ENCODE measurements at places on chromosomes 7 and 10.
A peak's percentile ranks its signal among the peaks of the same experiment; 100 is the strongest.

GRCh38 chr10:121313119-121313875 is 284.9 kb downstream of the FGFR2 start:
- DNase-seq, result no peak

DNA sequence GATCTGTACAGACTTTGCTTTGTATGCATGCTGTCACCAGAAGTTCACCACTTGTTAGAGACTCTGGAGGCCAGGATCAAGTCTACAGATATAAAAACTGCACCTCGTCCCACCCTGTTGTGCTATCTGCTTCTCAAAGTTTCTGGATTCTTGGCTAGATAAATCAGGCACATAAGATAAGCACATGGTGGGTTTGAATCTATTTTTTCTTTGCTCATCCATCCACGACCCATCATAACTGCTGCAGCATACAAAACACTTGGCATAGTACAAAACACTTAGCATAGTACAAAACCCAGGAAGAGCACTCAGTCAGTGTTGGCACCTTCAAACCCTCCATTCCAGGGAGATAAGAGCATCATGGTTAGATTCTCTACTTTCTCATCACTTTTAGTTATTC is 42.4 kb upstream of the ANKRD1 start:
- DNase-seq, result no peak

DNA sequence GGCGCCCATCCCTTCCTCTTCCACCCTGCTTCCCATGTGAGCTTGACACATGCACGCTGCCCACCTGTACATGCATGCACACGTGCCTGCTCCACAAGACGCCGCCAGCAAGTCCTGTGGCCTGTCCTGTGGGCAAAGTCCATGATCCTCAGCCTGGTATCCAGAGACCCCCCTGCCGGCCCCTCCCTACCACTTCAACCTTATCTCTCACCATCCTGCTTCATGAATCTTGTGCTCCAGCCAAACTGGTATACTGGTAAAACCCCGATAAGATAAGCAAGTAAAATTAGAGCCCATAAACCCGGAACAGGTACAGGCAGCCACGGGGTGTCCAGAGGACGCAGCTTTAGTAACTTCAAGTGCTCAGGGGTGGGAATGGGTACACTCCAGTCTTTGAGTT is 11.8 kb upstream of the TBXAS1 start:
- no peak for DNase-seq

DNA sequence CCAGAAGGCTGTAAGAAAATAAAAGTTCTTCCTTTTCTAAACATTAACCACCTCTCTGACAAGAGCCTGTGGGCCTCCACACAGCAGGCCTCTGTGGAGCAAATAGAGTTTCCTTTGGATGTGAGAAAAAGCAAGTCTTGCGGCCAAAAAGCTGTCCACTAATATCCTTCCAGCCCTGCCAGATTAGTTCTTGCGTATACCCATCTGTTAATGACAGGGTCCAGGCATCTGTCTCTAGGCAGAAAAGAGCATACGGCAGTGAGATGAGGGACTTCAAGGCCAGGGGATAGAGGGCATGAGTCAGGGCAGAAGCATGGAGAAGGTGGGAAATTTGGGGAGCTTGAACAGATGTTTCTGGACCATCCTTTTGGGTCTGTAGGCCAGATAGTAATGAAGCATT is 164.9 kb downstream of the NSUN6 start:
- DNase-seq, result no peak

- DNase-seq, result no peak
Measured at GRCh38 chr10:130053561-130053960, 57.1 kb downstream of the C10orf143 start.

GRCh38 chr10:79383974-79384606 is 36.8 kb downstream of the PPIF start:
- peak; percentile 0 for DNase-seq

DNA sequence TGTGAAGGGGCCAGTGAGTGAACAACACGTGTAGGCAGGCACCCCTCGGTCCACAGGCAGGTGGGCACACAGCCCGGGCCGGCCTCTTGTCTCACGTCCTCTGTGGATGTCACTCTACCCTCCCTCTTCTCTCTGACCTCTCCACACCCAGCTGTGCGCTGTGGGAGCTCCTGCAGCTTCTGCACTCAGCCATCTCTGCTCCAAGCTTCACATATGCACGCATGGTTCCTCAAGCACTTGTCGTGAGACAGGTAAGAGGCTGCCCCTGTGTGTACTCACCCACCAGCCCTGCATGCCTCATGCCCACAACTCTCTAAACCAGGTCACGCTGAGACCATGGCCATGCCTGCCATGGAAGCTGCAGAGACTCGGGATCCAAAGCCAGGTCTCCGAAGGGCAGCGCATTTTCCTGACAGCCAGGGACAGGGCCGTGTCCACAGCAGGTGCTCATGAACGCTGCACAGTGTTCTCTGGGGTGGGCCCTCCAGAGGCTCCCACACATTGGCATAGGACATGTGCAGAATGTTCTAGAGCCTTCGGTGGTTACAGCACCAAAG is 477.5 kb downstream of the PTPRN2 start:
- no peak for DNase-seq

- DNase-seq, result no peak
Measured at GRCh38 chr7:36638140-36638539, 86.2 kb downstream of the AOAH start.

DNA sequence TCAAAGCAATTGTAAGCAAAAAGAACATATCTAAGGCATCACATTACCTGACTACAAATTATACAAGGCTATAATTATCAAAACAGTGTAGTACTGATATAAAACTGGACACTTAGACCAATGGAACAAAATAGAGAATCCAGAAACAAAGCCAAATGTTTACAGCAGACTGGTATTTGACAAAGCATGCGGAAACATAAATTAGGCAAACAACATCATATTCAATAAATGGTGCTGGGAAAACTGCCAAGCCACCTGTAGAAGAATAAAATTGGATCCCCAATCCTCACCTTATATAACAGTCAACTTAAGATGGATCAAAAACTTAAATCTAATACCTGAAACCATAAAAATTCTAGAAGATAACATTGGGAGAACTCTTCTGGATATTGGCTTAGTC is 240.8 kb upstream of the POM121L12 start:
- no peak for DNase-seq

DNA sequence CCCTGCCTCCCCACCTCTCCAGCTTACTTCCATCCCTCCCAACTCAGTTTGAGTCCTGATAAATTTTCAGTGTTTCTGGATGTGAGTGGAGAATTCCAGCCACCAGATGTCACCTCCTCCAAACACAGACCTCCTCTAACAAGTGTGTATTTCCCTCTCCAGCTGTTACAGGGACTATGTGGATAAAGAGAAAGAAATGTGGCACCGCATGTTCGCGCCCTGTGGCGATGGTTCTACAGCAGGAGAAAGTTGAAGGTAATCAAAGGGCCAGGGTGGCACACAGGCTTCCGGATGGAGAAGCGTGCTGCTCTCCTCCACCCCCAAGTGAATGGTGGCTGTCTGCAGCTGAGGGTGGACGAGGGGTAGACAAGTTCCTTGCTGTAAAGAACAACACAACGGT is 14.7 kb downstream of the FKBP6 start:
- no peak for DNase-seq

DNA sequence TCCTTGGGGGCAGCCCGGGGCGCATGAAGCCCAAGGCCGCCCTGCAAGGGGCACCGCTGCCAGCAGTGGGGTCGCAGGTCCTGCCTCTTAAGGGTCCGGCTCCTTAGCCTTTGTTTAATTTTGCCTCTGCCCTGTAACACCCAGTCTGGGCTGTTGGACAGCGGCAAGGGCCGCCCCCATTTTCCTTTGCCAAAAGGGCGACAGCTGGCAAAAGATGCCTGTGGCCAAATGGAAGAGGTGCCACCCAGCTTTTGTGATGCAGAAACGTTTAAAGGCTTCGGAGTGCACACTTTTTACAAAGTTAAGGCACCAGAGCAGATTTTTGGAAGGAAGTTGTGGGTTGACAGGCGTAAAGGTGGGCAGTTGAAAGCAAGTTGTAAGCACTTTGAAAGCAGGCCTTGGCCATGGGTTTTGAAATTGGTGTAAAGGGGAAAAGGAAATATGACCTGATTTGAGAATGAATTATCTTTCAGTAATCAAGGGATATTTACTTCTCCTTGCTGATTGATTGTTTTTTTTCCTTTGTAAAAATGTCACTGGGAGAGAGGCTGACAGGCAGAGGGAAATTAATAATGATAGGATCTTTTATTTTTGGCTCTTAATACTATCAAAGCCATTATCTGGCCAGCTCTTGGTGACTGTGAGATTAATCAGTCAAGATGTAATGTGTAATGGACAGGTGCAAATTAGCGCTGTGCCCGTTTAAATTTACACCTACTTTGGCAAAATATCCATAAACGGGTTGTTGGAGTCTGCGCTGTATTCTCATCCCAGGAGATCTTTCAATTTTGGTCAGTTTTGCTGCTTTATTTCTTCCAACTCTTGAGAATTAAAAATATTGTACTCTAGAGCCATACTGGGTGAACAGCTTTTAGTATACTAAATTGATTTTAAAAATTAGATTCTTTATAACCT is 1.2 kb downstream of the CASD1 start:
- peak; percentile 8 for DNase-seq

- DNase-seq, result no peak
Measured at GRCh38 chr7:116601426-116601825, 70.6 kb upstream of the MET start.

GRCh38 chr10:19707376-19707775 is 108.9 kb upstream of the PLXDC2 start:
- no peak for DNase-seq

- DNase-seq, result no peak
Measured at GRCh38 chr7:34198231-34198641, 292.9 kb downstream of the BMPER start.

GRCh38 chr10:113929522-113929921 is 75.1 kb downstream of the NHLRC2 start:
- no peak for DNase-seq

DNA sequence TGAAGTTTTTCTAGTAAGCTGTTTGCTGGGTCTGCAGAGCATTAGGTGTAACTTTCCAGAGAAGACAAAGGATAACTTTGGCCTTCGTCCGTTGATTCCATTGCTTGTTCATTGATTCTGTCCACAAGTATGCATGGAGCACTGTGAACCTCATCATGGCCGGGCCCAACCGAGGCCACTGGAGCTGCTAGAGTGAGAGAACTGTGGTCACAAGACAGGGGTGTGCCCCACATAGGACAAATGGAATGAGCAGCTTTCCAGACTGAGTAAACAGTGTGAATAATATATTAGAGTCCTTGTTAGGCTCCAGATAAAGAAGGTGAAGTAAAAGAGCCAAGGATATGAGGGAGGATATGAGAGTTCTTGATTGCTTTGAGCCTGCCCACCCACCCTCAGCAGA is 24.9 kb downstream of the MBL2 start:
- no peak for DNase-seq

- DNase-seq, result no peak
Measured at GRCh38 chr7:100859856-100860255, 7.3 kb upstream of the TRIP6 start.

DNA sequence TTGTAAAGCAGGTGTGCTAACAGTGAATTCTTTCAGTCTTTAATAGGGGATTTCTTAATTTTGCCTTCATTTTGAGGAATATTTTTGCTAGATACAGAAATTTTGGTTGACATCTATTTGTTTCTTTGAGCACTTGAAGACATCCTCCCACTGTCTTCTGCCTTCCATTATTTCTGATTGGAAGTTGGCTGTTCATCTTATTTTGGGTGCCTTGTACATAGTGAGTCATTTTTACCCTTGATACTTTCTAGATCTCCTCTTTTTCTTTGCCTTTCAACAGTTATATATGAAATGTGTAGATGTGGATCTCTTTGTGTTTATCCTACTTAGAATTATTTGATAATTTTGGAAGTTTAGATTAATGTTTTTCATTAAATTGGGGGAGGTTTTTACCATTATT is 631.0 kb downstream of the AUTS2 start:
- no peak for DNase-seq

DNA sequence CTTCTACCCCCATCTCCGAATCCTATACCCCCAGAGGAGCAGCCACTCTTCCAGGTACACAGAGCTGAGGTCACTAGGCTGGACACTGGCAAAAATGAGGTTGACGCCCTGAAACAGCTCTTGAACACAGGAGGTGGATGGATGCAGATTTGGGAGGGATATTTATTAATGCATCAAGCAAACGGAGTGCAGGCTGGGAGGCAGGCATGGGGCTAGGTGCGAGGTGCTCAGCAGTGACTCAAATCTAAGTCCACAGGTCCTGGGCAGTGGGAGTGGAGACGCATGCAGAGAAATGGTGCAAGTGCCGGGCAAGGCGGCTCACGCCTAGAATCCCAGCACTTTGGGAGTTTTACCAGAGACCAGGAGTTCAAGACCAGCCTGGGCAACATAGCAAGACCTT is 11.0 kb downstream of the GUSB start:
- DNase-seq, result no peak

DNA sequence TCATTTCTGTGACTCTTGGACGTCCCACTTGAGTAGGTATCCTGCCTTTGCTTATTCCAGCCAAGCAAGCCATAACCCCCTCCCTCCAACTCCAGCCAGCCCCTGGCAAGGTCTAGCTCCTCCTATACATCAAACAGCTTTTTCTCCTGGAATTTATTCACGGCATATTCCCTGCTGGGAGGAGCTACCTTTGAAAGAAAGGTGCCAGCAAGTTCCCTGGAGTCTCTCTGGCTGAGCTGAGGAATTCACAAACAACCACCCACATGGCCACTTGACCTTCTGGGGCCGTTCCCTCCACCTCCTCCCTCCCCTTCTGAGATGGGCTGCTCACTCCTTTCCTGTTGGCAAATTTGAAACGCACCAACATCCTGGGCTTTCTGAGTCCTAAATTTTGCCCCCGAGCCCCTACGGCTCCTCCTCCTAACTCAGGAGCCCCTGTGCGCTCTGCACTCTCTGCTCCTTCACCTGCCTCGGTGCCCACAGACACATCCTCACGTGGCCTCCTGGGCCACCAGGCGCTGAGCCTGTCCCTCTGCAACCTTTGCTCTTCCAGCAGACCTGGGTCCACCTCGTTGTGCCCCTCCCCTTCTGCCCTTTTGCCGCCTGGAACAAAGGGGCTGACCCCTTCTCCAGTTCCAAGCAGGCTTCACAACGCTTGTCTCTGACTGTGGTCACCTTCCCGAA is 48.0 kb downstream of the HSPA12A start:
- DNase-seq, result no peak

GRCh38 chr10:33483124-33483815 is 148.8 kb upstream of the NRP1 start:
- no peak for DNase-seq
